ENCODE measurements at places on chromosomes 1 and 21.

DNA sequence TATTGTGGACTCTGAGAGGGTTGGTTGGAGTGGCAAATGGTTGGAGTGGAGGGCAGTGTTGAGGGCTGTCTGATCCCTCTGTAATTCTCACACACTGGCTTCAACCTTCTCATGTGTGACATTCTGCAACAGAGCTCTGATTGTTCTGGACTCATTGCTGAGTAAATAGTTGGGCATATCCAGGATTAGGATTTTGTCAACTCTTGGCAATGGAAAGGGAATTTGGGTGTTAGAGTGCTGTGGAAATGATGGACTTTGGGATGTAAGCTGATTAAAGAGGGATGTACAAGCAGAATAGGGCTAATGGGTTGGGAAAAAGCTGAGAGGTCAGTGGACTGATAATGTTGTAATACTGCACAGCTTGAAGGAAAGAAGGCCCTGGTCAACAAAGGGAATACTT, 16.5 kb downstream of the TLCD4 start:
- DNase-seq, result no peak

DNA sequence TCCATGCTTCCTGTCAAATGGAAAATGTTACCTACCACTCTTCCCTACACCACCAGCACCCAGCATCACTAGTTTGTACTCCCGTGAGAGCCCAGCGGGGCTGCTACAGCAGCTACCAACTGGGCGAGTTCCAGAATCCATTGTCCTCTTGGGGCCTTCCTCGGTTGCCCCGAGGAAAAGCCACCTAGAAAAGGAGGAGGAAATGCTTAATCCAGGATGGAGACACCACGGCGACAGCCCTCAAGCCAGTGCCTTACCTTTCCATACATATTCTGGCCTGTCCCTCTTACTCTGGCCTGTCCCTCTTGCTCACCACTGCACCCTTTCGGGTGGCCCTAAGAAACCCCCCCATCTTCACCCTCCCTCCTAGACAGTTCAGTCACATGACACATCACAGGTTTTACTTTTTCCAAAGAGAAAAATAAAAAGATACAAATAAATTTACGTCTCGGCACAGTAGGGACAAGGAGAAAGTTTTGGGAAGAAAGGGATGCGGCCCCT, 478 bp downstream of the RIT1 start:
- DNase-seq, result peak; percentile 31

- no peak for DNase-seq
These were observed 1201.9 kb downstream of the BRINP3 start for GRCh38 chr1:189275796-189276195.

- DNase-seq, result peak; percentile 50
These were observed 129.2 kb downstream of the RGS21 start for GRCh38 chr1:192445839-192446489.

- DNase-seq, result peak; percentile 41
These were observed 1.1 kb downstream of the SPSB1 start for GRCh38 chr1:9293533-9294404.

GRCh38 chr1:90964444-90965035, 57.3 kb downstream of the ZNF644 start:
- peak; percentile 15 for DNase-seq

- DNase-seq, result no peak
These were observed 524.4 kb downstream of the PTPRC start for GRCh38 chr1:199163267-199163666.

GRCh38 chr1:107328087-107328486, 187.2 kb downstream of the NTNG1 start:
- DNase-seq, result no peak

DNA sequence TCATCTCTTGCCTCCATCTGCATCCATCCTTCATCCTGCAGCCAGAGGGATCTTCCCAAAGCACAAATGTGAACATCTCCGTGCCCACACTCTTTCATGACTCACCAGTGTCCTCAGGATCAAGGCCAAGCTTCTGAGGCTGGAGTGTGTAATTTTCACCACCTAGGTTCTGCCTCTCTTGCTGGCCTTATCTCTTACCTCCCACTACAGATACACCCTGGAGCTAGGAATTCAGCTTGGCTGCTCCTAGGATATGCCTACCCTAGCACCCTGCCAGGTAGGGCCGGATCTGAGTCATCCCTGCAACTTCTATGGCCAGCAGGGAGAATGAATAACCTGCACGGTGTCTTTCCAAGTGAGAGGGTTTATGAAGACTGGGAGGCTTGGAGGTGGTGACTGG, 208.7 kb upstream of the CSF3R start:
- no peak for DNase-seq

All from inflammatory macrophage treated with lipopolysaccharide for 4 hours (primary cell).